ENCODE measurements at places on chromosomes 4 and X. TPM values are rescaled to one million over a fixed set of nuclear protein-coding genes. Genes with fewer than 3 reads are reported as not detected.

DNA sequence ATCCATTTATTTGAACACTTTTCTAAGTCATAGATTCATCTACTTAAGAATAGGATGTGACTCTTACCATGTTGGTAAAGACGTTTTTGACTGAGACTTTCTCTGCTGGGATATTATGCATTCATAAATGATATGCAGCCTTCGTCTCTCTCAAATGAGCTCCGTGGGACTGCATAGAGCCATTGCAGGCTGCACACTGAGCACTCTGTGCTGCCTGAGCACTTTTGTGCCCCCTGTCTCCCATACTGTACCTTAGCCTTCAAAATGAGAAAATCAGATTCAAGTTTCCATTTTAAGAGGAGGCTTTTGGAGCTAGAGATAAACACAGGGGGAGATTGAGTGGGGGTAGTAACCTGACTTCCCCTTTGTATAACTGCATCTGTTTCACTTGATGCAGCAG, 433.6 kb downstream of the ZIC3 start:
- no peak for DNase-seq

DNA sequence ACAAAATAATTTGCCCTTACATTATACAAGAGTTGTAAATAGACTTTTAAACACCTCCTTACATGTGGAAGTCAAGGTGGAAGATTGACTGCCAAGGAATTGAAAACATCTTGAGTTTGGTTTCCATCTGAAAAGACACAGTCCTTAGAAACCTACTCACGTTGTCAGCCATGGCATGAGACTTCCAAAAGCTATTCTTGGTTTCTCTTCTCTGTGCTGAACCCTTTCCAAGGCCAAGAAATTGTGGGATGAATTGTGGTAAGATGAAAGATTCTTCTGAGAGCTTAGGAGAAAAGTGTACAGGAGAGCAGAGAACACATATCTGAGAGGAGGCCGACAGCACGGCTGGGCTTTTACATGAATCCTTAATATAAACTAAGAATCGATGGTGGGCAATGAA, 370.0 kb downstream of the FBXW7 start:
- DNase-seq, result no peak

The CD38 gene
- 7.1 TPM for total RNA-seq

The LIAS gene
- 17.3 TPM for total RNA-seq

The MAOB gene
- total RNA-seq, result 5.6 TPM

Measured in spinal cord (tissue), 10 donors.